ENCODE measurements at places on chromosomes 7 and 10.

DNA sequence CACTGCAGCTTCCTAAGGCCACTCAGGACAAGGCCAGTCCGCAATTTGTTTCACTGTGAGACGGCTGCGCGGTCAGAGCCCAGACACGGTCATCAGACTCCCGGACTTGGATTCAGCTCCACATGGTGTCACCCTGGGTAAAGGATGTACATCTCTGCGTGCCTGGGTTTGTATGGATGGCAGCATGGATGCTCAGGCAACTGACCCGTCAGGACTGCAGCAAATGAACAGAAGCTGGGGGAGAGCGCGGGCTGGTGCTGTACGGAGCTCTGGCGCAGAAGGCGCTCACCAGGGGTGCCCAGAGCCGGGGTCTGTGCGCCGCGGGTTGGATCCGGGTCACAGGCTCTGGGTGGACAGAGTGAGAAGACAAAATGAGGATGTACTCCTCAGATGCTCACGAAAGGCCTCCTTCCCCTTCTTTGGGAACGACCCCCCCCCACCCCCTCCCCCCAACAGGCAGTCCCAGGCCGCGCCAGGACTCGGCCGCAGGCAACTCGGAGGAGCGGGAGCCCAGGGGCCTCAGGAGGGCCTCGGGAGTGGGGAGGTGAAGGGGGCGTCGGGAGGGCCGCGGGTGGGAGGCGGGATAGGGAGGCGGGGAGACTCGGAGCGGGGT lies 92.4 kb downstream of the CXCL12 start:
- DNase-seq, result no peak

GRCh38 chr7:148702876-148703670 lies 4.4 kb downstream of the CUL1 start:
- DNase-seq, result no peak

DNA sequence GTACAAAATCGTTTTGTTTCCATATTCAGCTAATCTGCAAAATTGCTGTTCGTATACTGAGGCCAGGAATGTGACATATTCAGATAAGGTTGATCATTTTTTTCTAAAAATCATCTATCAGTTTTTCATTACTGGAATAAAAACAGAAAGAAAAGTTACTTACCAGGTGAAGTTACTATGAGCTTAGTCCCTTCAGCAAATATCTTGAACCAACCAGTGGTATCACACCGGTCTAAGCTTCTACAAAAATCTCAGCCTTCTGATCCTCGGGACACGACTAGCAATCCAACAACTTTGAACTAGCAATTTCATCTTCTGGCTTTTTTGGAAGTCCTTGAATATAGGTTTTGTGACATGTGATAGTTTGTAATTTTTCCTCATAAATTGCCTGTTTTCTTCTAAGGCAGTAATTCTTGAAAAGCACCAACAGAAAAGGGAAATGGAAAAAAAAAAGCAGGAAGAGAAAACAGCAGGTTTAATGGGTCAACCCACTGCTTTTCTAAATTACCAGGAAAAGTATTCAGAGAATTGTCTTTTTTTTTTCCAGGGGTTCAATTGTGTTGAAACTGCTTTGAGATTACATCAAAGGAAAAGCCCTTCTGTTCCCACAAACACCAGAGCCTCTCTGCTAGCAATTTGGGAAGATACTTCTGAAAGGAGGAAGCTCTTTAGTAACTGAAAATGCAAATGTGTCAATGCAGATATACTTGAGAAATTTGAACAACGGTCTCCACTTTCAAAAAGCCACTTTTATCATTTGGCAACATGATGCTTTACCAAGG lies 2.9 kb upstream of the TARP start:
- no peak for DNase-seq

DNA sequence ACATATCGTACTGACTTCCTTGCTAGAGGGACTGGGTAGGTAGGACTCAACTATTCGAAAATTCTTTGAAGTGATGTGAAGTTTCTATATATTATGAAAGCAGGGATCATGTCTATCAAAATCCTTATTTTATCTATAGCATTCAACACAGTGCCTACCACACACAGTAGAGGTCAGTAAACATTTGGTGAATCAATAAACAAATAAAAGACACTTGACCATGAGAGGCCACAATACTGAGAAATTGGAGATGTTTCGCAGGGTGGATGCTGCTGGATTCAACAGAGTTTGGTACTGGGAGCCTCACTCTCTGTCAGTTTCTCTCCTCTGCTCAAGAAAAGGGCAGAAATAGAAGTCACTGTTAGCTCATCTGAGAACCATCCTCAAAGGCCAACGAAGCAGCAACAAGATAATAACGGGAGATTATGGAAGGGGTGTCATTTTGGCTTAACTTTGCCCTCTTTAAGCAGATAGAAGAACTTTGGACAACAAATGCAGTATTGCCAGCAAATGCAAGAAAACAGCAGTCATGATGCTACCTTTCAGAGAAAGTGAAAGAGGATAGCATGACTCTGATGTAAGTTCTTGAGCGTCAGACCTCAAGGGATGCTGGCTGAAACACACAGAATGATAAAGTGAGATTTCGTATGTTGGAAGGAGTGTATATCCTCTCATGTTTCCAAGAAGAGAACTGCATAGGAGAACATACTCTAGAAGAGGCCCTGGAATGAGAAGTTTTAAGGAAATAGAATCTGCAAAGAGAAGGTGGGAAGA lies 107.6 kb downstream of the SEMA3E start:
- no peak for DNase-seq

GRCh38 chr10:112958275-112958995 lies 8.4 kb downstream of the TCF7L2 start:
- no peak for DNase-seq

GRCh38 chr7:7421826-7422225 lies 113.8 kb downstream of the COL28A1 start:
- DNase-seq, result no peak

DNA sequence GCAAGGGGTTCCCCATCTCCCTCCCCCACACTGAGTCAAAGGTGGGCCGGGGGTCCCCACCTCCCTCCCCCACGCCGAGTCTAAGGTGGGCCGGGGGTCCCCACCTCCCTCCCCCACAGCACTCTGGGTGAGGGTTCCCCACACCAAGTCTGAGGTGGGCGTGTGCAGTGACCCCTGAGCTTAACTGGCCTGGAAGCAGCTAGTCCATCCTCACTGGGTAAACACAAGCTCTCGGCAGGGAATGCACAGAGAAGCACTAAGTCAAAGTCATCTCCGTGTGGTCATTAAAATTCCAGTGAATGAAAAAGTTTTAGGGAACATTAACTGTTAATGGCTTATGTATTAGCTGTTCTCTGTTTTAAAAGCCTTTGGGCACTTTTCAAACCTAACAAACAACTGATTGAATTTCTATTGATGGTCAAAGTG lies 43.7 kb upstream of the PRKAR1B start:
- DNase-seq, result no peak

DNA sequence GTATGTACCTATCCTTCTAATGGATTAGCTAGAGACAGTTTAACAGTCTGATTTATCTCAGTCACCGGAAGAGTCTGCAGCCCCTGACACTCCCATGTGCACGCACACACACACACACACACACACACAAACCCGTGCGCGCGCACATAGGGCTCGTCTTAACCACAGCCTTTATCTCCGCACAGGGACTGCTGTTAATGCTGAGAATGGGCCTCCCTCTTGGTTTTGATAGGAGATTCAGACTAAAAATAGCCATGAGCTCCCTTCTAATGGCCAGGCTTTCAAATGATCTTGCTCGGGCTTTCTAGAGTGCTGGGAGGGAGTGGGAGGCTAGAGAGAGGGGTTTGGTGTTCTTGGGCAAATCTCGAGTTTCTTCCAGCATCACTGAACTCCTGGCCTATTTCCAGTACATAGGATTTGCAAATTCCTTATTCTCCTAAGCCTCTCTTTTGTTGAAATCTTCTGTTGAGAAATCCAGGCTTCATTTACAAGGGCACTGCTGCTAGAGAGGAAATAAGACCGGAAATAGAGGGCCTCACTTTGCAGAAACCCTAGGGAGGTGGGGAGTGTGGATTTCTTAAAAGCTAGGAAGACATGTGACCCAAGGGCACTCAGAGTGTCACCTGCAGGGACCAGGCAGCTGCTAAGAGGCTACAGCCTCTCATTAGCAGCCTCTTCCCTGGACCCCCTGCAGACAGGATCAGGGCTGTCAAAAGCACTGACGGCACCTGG lies 2.4 kb downstream of the TMEM72 start:
- no peak for DNase-seq

- no peak for DNase-seq
Measured at GRCh38 chr10:17689137-17689536, 45.2 kb downstream of the STAM start.

GRCh38 chr7:102418592-102418991 lies 14.8 kb upstream of the ORAI2 start:
- no peak for DNase-seq

GRCh38 chr7:150388306-150388705 lies 9.2 kb downstream of the ZNF775 start:
- no peak for DNase-seq

DNA sequence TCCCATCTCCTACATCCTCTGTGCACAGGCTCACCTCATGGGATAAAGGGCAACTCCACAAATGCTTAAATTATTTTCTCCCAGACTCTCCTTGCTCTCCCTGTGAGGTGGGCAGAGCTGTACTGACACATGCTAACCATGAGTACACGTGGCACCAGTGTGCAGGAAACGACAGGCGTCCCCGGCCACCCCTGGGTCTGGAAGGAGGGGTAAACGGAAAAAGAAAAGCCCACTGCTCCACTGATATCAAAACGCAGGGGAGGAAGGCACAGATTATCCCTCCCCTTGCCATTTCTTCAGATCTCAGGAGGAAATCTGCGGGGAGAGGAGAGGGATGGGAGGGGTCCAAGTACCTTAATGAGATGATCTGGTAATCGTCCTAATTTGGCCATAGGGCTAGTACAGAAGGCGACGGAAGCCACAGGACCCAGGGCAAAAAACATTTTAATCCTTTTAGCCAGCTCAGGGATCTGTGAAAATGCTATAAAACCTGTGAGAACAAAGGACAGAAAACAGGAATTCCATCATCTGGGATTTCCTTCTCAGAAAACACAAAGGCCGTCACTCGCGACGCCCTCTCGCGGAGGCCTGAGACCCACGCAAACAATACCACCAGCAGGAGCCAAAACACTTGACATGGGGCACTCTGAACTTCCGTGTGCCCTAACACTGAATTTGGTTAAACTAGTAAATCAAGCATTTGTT lies 17.8 kb upstream of the CH25H start:
- DNase-seq, result no peak

DNA sequence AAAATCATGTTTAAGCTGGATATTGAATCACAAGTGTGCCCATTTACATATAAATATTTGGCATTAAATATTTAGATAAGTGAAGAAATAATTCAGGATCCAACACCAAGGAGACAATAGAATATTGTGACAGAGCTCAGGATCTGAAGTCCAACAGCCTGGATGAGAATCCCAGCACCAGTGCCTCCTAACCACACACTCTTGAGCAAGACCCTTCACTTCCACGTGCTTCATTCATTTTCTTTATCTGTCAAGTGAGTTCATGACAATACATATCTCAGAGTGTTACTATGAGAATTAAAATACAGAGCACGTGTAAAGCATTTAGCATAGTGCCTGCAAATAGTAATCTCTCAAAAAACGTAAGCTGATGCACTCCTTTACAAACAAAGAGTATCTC lies 78.4 kb upstream of the IKZF1 start:
- no peak for DNase-seq

DNA sequence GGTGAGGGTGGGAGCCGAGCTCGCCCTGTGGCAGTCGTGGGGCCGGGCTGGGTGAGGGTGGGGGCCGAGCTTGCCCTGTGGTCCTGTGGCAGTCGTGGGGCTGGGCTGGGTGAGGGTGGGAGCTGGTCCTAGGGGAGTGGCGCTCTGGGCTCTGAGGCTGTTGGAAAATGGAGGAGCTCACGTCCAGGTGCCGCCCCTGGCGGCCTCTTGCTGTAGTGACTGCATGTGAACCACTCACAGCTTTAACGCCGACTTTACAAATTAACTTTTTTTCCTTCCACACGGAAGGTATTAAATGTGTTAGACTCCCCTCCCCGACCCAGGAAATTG lies 312.6 kb downstream of the WDR37 start:
- no peak for DNase-seq

GRCh38 chr7:81218480-81219106 lies 299.7 kb upstream of the SEMA3C start:
- no peak for DNase-seq

GRCh38 chr7:2597273-2597640 lies 34.5 kb upstream of the TTYH3 start:
- no peak for DNase-seq

GRCh38 chr7:105759670-105760550 lies 116.5 kb downstream of the ATXN7L1 start:
- no peak for DNase-seq

All from esophagus squamous epithelium (tissue), 5 donors.